CD8-positive, alpha-beta T cell (primary cell): ENCODE measurements at places on chromosomes 7 and 10.
A peak's percentile ranks its signal among the peaks of the same experiment; 100 is the strongest.

DNA sequence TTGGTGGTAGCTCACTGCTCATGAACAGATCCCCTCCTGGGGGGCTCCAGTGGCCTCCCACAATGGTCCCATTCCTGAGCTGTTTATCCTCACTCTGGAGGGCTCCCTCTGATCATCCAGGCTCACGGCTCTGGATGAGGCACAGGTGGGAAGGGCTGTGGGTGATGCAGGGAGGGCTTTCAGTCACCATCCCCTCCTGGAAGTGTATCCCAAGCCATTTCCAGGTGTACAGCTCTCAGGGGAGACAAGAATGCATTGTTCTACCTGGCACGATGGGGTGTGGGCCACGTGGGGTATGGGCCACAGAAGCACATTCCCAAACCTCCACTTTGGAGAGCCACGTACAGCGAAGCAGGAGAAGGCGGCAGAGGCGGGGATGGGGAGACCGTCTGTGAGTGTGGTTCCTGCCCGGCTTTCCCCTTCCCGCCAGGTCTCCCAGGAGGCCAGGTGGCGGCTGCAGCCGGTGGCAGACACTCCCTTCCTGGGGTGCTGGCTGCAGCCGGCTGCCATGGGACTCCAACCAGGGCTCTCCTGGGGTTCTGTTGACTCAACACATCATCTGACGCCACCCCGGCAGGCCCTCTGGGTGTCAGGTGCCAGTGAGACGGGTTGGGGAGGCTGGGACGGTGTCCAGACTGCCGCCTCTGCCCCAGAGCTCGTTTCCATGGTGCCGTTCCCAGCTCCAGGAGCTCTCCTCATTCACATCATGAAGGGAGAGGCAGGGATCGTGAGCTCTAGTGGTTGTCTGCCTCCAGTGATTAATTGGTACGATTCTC is 169.7 kb upstream of the RHEB start:
- DNase-seq, result no peak

DNA sequence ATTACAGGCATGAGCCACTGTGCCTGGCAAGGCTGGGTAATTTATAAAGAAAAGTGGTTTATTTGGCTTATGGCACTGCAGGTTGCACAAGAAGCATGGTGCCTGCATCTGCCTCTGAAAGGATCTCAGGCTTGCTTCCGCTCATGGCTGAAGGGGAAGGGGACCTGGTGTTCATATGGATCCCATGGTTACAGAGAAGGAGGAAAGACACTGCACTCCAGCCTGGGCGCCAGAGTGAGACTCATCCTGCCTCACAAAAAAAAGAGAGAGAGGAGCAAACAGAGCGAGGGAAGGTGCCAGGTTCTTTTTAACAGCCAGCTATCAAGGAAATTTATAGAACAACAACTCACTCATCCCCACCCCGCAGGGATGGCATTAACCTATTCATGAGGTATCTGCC is 36.2 kb downstream of the HIP1 start:
- DNase-seq, result no peak

GRCh38 chr7:132805766-132806165 is 229.5 kb upstream of the PLXNA4 start:
- no peak for DNase-seq

DNA sequence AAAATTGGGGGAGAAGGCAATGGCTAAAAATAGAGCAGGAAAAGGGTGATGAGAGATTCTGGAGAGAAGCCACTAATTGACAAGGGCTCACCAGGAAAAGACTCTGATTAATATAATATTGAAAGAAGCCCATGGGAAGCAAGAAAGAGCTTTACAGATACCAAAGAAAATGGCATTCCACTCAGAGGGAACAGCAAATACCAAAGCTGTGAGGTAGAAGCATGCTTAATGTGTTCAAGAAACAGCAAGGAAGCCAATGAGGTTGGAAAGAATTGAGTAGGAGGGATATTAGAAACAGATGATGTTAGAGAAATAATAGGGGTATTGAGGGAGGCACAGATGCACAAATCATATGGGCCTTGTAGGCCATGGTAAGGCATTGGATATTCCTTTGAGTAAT is 130.1 kb downstream of the MYO3A start:
- no peak for DNase-seq

DNA sequence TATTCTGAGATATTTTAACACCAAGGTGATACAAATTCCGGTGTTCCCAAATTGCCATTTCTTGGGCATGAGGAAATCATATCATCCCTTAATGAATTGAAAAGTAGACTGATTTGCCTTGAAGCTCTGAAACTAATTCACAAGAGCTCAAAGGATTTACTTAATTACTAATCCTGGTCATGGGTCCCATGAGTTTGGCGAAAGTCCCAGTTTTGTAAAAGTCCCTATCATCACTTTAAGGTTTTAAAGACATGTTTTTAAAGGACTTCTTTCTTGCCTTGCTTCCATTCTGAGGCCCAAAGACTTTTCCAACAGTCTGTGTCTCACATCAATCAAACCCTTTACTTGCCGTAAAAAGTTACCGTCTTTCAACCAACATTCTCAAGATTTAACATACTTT is 377.9 kb downstream of the DNAJB9 start:
- DNase-seq, result no peak

GRCh38 chr10:112223725-112224124 is 40.2 kb upstream of the GPAM start:
- no peak for DNase-seq

GRCh38 chr10:60572511-60573194 is 183.0 kb upstream of the ANK3 start:
- no peak for DNase-seq

DNA sequence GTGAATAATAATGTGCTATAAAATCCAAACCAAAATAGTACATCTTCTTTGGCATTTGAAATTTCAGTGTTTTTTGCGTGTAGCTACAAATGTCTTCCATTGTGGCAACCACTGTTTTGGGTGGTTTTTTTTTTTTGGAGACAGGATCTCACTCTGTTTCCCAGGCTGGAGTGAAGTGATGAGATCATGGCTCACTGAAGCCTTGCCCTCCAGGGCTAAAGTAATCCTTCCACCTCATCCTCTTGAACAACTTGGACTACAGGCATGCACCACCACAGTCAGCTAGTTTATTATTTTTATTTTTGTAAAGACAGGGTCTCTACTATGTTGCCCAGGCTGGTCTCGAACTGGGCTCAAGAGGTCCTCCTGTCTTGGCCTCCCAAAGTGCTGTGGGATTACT is 455.1 kb downstream of the AUTS2 start:
- DNase-seq, result no peak

GRCh38 chr10:62491597-62491996 is 117.4 kb downstream of the ZNF365 start:
- DNase-seq, result no peak

DNA sequence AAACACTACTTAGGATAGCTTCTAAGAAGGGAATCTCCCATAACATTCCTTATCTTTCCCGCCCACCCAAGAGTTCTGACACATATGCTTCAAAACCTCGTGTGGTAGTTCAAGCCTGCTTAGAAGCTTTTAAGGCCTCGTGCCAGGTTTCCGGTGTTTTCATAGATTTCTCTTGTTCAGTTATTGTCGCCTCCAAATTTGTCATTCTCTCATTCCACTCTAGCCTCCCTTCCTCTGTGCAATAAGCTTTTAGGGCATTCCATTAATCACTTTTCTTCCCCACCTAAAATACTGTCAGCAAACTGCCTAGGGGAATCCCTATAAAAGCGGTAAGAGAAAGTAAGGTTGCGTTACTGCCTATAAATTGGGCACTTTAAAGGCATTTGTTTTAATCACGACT is 718 bp upstream of the BPGM start:
- peak; percentile 41 for DNase-seq

DNA sequence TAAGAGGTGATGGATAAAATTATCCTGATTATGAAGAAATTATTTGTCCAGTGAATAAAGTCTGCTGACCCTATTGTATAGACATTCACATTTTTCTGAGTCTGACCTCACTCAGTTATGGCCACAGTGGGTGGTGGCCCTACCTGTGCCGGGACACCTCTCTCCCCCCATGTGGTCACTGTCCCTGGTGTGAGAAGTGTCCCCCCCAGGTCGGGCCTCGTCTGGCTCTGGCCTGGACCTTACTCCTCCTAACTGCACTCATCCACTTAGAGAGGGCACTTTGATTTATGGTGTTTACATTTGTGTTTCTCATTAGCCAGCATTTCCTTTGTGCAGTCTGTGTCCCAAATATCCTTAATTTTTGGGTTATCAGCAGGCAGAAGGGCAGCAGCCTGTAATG is 59.6 kb upstream of the ZNF32 start:
- no peak for DNase-seq

DNA sequence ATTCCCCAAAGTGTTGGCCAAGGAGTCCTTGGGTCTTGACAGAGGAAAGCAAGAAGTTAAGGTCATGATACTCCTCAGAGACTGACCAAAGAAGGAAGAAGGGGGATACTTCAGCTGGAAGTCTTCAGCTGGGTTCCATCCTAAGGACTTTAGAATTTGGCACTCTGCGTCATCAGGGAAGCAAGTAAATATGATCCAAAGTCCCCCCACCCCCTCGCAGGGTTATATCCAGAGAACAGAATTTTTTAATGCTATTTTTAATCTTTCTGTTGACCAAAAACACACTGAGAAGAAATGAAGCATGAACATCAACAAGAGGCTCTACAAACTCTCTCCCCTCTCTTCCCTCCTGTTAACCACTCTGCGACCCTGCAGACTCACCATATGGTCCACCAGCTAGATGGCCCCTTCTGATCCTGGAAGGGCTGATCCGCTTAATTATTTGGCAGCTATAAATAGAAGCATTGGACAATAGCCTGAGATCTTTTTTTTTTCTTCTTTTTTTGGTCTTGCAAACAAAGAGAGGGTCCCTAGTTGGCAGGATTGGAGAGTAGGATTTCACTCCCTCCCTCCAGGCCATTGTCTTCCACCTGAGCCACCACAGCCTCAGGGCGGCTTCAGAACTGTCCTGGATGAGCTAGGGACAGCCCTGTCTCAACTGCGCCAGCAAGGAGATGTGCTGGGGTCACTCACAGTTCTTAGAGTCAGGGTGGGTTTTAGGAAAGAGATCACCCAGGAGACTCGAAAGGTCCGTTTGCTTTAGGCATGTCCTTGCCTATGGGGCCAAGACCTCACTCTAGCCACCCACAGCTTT is 196.0 kb downstream of the KCNMA1 start:
- no peak for DNase-seq

DNA sequence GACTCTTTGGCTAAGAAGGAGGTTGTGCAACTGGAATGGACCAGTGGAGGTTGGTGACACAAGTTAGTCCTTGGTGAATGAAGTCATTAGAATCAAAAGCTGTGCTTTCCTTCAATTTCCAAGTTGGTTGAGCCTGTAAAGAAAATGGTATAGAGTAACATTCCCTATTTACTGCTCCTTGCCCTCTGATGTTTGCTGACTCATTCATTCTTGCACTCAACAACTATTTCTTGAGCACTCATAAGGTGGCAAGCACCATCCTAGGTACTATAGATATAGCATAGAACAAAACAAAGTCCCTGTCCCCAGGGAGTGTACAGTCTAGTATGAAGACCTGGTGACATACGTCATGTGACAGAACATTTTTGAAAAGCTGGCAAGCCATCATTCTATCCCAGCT is 118.9 kb upstream of the CCDC6 start:
- DNase-seq, result no peak

- DNase-seq, result no peak
These were observed 137.7 kb downstream of the AHR start for GRCh38 chr7:17436126-17436525.

GRCh38 chr10:36779238-36779846 is 346.1 kb upstream of the ANKRD30A start:
- no peak for DNase-seq

GRCh38 chr7:95957510-95957909 is 185.2 kb downstream of the DYNC1I1 start:
- no peak for DNase-seq

DNA sequence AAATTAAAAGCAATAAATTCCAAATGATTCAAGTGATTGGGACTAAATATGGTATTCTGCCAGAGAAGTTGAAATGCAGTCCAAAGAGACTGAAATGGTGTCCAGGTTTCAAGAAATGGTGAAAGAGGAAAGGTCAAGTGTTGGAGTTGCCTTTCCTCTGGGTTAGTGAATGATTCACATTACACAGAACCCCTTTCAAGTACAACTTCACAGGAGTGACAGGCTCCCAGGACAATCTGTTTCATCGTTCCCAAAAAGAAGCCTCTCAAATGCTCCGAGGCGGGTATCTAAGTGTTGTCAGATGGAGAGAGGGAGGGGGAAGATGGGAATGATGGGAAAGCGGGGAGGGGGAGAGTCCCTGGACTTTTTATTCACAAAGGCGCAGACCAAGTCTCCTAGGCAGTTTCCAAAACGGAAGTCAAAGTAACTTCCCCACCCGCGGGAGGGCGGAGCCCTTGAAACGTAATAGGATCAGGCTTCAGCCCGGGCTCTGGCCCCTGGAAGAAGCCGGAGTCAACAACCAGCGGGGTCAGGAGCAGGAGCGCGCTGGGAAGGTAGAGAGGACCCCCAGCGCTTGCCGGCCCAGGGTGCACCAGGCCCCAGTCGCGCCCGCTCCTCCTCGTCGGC is 754 bp downstream of the SLC25A13 start:
- DNase-seq, result peak; percentile 30

DNA sequence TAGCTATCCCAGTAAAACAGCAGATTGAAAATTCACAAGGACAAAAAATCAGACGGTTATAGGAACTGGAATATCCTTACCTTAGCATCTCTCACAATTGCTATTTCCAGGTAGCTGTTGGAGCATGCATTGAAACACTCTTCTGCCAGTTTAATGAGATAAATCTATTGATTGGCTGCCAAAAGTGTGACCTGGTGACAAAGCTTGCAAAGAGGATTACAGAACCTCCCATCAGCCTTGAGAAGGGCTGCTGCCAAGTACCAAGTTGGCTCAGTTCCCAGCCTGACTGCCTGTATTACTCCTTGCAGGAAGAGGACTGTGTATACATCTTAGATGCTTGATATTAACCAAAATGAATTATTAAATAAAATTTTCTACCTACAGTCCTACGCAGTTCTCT is 5.1 kb downstream of the PRLHR start:
- DNase-seq, result no peak

- no peak for DNase-seq
These were observed 18.5 kb downstream of the ZNF277 start for GRCh38 chr7:112225006-112225405.

DNA sequence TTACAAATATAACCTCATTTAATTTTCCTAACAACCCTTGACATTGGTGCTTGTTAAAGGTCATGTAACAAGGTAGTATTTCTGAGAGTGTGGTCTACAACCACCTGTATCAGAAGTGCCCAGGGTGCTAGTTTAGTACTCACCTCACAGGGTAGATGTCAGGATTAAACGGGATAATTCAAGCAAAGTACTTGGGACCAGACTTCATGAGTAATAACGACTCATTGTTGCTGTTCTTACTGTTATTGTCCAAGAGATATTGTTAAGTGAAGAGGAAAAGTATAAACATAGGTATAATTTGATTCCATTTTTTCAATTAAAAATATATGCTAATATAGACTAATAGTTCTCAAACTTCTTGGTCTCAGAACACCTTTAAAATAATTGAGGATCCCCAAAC is 179.3 kb downstream of the WNT2 start:
- DNase-seq, result no peak

GRCh38 chr7:29391262-29391661 is 172.4 kb upstream of the PRR15 start:
- no peak for DNase-seq

DNA sequence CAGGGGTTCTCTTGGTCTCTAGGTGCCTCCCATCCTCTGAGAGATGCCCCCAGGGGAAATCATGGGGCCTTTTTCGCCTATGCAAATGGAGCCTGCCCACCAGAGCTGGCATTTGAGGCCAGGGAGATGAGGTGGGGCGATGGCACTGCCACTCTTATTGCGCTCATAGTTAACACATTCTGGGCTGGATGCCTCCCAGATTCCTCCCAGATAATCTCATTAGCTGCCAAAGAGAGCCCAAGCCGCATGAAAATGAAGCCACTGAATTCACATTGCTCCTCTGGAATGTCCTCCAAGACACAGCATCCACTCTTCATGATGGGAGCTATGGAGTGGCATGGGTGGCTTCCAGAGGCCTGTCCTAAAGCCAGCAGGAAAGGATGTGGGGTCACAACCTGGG is 61.0 kb downstream of the GOLGA7B start:
- DNase-seq, result no peak
